ENCODE measurements at places on chromosomes 7 and 10.

DNA sequence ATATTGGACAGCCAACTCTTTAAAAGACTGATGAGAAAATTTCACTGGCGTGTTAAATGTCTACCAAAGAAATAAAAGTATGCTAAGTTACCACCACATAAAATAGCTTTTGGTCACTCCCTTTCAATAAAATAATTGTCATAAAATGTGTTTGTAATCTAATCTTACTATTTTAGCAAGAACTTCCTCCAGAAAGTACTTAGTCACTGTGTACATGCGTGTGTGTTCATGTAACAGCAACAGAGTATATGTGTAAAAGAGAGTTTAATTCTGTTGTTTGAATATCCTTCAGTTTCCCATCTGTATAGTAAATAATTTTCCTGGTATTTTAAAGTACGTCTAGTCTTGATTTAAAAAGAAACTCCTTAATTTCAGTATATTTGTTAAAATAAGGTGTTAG, 35.0 kb upstream of the WASL start:
- no peak for DNase-seq

GRCh38 chr7:155922067-155922816, 110.0 kb upstream of the SHH start:
- DNase-seq = no peak

GRCh38 chr7:5704534-5704922, 76.9 kb downstream of the RNF216 start:
- peak; percentile 57 for DNase-seq

GRCh38 chr10:126036515-126036914, 140.2 kb downstream of the FANK1 start:
- DNase-seq = no peak

DNA sequence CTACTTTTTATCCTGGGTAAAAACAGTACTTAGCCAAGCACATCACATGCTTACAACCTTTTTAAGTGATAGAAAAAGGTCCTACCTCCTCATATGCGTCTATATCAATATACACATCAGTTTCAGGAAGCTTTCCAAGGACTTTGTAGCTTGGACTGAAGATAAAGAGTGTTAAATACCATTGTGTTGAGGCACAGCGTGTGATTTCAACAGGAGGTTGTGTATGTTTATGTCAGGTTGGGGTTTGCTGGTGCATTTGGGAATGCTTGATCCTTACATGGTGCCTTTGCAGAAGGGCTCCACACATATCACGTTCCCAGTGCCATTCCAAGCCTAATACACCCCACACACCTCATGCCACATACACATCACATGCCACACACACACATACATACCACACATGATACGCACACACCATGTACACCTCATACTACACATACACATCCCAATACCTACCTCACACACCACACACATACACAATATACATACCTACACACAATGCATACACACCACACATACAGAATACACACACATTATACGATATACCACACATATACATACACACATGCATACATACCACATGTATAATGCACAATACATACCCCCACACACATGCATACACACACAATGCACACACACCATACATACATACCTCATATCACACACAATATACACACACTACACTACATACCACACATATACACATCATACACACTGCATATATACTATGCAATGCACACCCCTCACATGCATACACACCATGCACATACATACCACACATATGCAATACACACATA, 33.1 kb downstream of the PSMC2 start:
- DNase-seq = no peak

DNA sequence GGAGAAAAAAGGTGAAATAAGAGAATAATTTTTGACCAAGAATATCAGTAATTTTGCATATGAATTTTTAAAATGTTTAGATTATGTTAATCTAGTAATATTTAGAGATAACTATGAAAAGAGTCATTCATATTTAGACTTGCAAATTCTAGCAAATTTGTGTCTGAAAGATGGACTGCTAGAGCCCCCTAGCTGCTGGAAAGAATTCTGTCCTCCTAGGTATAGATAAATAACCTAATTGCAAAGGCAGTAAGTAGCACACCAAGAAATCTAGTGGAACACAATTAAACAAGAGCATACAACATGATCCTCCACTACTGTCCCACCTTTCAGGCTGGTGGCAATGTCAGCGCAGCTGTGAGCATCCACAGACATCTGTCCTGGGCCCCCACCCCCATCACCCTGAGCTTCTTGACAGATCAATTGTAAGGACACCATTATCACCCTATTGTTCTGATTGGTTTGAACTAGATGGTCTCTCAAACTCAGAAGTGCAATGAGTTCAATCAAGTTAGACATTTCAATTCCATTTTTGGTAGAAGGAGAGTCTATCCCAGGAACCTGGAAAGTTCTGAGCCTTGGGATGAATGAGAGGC, 15.0 kb upstream of the GFRA1 start:
- DNase-seq = no peak

DNA sequence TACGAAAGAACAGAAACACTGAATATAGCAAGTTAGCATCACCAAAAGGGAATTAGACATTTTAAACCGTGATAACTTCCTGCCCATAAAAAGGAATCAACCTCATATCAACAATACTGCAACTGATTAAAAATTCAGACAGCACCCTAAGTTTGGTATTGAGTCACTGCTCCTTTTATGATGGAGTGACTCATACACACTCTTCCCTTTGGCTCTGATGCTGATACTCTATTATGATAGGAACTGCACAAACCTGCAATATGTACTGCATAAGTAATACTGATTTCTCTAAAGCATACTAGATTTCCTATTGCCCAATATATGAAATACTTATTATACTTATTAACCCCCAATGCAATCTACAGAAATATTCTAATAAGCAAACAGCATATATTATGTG, 118.7 kb downstream of the PARD3 start:
- no peak for DNase-seq

GRCh38 chr7:81441750-81442149, 328.1 kb downstream of the HGF start:
- DNase-seq = no peak

DNA sequence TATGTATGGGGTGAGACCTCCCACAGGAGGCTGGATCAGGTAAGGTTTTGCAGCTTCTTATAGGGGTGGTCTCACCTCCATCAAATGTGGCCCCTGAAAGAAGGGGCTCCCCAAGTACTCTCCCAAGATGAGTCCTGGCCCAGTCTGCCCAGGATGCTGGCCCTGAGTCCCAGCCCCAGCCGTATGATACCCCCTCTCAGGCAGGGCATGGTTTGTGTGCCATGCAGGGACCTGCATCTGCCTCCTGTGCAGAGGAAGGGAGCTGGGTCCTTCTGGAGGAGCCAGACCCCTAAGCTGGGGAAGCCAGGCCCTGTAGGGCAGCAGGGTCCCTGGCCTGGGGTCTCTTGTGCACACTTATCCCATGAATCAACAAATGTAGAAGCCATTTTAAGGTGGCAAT, 35.1 kb upstream of the ZNF716 start:
- DNase-seq = no peak

DNA sequence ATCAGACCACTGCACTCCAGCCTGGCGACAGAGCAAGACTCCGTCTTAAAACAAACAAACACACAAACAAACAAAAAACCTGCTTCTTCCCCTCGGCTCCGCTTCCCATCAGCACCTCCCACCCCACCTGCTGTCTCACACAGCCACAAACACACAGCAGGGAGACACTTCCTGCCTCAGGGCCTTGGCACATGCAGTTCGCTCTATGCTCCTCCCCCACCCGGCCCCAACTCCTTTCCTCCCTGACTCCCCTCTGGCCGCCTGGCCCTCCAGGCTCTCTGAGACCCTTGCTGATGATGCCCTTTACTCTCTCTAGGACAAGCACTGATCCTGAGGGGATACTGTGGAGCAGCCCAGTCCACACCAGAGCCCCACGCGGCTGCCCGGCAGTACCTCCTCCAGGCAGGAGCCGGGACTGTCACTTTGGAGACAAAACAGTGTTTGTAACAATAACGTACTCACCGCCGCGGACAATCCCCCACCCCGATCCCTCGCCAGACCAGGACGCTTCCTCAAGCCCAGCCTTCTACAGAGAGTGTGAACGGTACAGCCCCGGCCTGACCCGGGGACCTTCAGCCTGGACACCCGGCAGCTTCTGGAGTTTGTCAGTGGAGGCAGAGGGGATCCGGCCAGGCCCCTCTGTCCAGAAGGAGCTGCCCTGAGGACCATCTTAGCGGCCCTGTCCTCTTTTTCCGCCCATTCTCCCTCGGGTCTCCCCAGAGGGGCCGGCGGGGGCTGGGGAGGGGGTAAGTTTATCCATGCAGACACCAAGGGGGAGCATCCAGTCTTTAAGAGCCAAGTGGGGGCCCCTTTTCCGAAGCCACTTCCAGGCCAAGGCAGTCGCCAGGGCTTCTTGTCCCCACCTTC, 50.0 kb upstream of the GTF2IRD1 start:
- no peak for DNase-seq

DNA sequence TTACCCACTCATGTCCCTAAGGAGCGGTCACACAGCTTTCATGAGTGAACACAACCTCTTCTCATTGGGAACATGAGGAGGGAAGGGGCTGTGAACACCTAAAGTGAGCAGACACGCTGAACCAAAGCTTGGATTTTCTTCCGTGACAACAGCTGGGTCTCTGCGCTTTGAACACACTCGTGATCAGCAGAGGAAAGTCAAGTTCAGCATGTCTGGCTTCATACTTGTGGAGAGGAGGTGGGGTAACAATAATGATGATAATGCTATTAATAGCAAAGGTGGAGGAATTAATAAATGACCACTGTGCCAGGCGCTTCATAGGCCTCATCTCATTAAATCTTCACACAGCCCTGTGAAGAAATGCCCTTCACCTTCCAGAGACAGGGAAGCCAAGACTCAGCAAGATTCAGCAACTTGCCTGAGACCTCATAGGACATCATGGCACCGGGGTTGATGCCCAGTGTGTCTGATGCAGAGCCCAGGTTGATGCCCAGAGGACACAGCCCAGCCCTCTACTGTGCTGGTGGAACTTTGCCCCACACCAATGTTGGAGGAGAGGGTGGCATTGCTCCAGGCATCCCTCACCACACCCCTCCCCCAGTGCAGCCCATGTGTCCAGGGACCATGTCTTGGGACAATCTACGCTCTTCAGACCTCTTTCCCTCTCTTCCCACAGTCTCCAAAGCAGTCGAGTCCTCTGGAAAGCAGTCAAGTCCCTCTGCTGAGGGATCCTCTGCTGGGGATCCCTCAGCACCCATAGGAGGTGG, 40.6 kb downstream of the GSDME start:
- DNase-seq = no peak

DNA sequence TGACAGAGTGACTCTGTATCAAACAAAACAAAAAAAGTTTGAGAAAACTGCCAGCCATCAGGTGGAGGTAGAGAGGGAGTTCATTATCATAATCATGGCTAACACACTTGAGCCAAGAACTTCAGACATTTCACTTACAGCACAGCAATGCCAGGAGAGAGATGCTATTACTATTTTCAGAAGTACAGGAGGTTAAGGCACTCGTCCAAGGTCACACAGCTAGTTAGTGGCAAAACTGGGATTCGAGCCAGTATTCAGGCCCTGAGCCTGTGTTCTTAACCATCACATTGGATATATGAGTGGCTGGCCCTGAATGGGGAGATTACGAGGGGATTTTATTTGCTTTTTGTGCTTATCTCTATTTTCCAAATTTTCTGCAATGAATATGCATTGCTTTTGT, 24.8 kb upstream of the UNC5B start:
- no peak for DNase-seq

DNA sequence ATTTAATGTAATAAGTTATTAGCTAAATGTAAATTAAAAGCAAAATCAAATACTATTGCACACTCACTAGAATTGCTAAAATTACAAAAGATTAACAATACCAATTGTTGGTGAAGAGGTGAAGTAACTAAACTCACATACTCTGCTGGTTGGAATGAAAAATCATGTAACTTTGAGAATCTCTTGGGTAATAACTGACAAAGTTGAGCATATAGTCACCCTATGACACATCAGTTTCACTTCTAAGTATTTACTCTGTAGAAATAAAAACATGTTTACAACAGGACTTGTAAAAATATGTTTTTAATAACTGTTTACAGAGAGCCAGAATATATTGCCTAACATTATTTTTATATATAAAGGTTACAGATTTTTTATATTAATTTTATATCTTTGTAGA, 33.6 kb downstream of the CNTNAP2 start:
- no peak for DNase-seq

DNA sequence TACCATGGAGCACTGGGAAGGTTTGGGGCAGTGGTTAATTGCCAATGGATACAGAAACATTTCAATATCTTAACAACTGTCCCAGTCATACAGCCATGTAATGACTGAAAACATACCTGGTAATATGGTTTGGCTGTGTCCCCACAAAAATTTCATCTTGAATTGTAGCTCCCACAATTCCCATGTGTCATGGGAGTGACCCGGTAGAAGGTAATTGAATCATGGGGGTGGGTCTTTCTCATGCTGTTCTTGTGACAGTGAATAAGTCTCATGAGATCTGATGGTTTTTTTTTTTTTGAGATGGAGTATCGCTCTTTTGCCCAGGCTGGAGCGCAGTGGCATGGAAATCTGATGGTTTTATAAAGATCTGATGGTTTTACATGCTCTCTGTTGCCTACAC, 284.4 kb downstream of the TCF7L2 start:
- no peak for DNase-seq

DNA sequence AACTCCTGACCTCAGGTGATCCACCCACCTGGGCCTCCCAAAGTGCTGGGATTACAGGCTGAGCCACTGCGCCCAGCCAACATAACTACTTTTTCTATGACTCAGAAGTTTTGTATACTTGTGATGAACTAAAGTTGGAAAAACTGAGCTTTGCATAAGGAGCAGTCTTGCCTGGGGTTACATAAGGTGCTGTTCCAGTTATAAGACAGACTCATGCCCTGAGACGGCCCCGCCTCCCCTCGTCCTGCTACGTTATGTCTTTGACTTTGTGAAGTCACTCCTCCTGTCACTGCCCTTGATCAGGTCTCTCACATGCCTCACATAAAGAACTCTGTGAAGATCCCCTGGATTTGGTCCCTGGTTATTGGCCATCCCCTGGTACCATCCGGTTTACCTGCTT, 40.4 kb upstream of the OPN4 start:
- DNase-seq = no peak

DNA sequence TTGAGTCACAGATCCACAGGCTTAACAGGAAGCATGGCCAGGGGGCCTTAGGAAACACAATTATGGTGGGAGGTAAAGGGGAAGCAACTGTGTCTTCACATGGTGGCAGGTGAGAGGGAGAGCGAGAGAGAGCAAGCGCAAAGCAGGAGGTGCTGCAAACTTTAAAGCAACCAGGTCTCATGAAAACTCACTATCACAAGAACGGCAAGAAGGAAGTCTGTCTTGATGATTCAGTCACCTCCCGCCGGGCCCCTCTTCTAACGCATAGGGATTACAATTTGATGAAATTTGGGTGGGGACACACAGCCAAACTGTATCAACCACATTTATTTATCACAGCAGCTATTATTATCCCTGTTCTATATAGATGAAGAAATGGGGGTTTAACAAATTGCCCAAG, 201.6 kb downstream of the DPP6 start:
- DNase-seq = no peak

DNA sequence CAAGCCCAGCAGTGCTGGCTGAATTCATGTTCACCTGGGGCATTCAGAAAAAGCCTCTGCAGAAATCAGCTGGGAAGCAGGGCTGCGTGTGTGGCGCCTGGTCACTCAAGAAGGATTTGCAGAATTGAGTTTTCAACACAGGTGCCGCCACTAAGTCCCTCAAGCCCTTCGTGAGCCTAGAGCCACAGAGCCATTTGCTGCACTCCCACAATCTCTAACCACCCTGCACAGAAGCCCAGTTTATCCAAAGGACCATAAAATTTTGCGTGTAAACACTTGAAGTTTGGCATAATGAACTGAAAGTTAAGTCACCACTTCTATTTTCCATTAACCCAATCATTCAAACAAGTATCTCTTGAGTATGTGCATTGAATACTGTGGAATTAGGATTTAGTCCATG, 136.2 kb downstream of the DIP2C start:
- DNase-seq = peak; percentile 41

Measured in DMS79 (cell line).